Neural crest cell (in vitro differentiated cells): ENCODE measurements at places on chromosomes 7 and 10. TPM values are rescaled to one million over a fixed set of nuclear protein-coding genes. Genes with fewer than 3 reads are reported as not detected.

The SORCS1 gene
- 8.2 and 9.1 TPM in 2 replicates for total RNA-seq

The GIMAP2 gene
- total RNA-seq = not detected in 2 replicates

The CYP2W1 gene
- total RNA-seq = not detected in 2 replicates

The GARIN1A gene
- total RNA-seq = 1.8 and 1.9 TPM in 2 replicates

The SPACDR gene
- total RNA-seq = 1.0 and 1.4 TPM in 2 replicates

The CHN2 gene
- total RNA-seq = 15.4 and 15.9 TPM in 2 replicates

The TSPAN13 gene
- total RNA-seq = 36.7 and 37.3 TPM in 2 replicates

The PTF1A gene
- 0.16 TPM in 1 of 2 replicates, not detected in the other for total RNA-seq

The STEAP4 gene
- total RNA-seq = not detected in 2 replicates

The ABCB4 gene
- total RNA-seq = 5.8 and 6.7 TPM in 2 replicates

DNA sequence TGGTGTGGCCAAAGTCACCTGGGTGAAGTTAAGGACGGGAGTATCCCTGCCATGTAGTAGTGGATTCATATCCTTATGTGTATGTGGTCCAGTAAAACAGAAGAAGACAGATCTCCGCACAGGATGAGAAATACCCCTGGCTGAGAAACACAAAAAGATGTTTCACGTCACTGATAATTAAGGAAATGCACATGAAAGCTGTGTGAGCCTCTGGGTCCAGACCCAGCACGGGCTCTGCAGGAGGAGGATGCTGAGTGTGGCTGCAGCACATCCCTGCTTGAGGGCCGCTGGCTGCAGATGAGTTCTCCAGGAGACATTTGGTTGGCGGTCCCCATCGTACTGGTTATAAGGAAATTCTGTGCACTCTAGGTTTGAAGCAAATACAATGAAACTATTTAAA is 8.2 kb upstream of the SUN1 start:
- DNase-seq = no peak

DNA sequence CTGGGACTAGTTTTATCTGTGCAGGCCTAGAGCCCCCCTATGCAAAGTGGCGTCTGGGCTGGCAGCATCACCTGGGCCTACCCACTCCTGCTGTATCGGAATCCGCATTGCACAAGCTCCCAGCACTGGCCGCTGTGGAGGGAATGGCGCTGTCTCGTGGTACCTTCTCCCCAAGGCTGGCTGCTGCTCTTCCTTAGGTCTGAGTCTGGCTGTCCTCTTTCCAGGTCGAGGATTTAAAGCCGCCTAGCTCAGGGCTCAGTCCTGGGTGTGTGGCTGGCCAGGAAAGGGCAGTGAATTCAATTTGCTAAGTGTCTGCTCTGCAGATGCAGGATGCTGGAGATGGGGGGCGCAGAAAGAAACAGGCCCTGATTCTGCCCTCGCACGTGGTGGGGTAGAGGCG is 44.7 kb downstream of the MGMT start:
- no peak for DNase-seq

- DNase-seq = no peak
These were observed 25.8 kb downstream of the DOCK1 start for GRCh38 chr10:126930883-126931503.

GRCh38 chr7:134932707-134933370 is 53.5 kb upstream of the AGBL3 start:
- no peak for DNase-seq

- no peak for DNase-seq
These were observed 744.7 kb upstream of the GALNT17 start for GRCh38 chr7:70387217-70387616.

- no peak for DNase-seq
These were observed 48.6 kb downstream of the NCAPG2 start for GRCh38 chr7:158655931-158656441.

DNA sequence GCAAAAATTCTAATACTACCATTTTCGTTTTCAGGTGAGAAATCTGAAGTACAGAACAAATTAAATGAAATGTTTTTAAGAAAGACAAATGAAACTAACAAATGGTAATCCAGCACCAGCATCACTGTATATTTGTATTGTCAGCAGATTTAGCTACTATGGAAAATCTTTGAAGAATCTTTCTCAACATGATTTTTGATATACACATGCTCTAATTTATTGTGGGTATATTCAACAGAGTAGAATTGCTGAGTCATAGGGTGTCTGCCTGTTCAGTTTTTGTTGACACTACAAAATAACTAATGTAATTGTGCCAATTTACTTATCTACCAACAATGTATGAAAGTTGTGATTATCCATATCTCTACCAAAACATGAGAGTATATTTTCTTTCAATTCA is 437.6 kb downstream of the PCDH15 start:
- DNase-seq = no peak

- DNase-seq = no peak
These were observed 476.2 kb upstream of the FZD8 start for GRCh38 chr10:36118314-36118713.

DNA sequence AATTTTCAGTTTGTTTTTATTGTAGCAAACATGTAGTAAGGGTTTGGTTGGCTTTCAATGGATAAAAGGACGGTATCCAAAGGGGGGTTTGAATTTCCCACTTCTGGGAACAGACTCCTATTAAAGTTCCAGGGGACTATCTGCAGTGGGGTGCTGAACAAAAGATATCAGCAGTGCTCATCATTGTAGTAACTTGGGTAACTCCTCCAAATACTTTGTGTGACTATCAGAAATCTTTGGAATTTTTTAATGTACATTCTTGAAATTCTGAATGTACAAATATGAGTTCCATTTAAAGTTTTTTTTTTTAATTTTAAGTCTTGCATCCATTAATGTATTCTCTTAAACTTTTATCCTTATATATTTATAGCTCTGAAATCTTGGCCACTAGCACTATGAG is 42.1 kb downstream of the CYP51A1 start:
- no peak for DNase-seq

DNA sequence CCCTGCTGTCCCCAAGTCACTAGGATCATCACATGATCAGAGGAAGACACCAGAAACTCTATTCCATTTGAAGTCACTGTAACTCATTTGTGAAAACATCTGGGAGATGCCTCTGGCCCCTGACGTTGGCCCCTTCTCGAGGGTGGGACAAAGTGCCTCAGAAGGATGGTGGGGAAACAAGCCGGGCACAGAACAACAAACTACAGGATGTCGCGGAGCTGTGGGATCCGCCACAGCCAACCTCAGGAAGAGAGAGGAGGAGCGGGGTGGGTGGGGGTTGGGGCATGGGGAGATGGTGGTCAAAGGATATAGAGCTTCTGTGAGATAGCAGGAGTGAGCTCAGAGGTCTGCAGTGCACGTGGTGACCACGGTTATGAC is 265.6 kb upstream of the TCERG1L start:
- DNase-seq = no peak

DNA sequence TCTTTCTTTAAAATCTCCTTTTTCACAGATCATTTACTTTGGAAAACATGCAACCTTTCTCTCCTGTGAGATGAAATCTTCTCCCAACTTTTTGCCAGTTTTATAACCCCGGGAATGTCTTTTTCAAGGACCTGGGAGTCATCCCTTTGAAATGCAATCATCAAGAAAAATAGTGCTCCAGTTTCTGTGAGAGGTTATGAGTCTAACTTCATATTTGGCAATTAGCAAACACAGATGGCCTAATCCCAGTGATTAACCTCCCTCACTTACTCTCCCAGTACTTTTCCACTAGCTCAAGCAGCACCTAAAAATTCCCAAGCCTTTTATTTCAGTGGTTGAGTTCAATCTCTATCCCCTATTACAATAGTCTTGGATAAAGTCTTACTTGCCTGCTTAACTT is 185.8 kb upstream of the TMEM106B start:
- DNase-seq = no peak

DNA sequence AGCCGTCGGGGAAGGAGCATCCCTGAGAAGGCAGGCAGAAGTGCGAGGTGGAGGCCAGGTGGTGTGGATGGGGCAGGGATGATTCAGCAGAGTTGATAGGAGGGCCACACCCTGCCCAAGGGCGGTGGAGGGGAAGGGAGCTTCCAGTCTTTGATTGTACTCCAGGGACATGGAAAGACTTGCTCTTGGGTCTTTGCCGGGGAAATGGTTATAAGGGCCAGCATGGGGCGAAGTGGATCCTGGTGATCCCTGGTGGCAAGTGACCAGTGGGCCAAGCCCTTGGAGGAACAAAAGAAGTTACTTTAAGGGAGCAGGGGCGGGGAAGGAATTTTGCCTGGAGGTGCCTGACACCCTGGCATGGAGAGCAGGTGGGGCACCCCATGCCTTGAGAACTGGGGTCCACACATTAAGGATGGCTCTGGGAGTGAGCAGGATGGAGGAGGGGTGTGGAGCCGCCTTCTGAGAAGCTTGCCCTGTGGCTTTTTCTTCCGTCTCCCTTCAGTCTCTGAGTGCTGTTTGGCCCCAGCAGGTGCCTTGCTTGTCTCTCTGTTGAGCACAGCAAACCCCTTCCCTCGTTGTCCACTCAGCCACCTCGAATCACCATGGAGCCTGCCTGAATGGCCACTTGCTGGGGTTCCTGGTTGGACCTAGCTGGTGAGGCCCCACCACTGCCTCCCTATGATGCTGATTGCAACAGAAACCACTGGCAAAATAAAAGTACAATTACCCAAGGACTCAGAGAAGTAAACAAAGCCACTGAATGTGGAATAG is 83.9 kb downstream of the RAMP3 start:
- DNase-seq = no peak

GRCh38 chr10:28010821-28011220 is 11.9 kb upstream of the ODAD2 start:
- DNase-seq = no peak

DNA sequence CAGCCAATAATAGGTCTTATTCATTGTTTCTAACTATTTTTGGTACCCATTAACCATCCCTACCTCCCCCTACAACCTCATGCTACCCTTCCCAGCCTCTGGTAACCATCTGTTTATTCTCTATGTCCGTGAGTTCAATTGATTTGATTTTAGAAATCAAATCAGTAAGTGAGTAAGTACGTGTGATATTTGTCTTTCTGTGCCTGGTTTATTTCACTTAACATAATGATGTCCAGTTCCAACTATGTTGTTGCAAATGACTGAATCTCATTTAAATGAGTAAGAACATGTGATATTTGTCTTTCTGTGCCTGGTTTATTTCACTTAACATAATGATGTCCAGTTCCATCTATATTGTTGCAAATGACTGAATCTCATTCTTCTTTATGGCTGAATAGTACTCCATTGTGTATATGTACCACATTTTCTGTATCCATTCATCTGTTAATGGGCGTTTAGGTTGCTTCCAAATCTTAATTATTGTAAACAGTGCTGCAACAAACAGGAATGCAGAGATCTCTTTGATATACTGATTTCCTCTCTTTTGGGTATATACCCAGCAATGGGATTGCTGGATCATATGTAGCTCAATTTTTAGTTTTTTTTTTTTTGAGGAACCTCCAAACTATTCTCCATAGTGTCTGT is 49.7 kb upstream of the BICC1 start:
- no peak for DNase-seq

GRCh38 chr7:105849122-105849855 is 27.1 kb downstream of the ATXN7L1 start:
- DNase-seq = no peak

GRCh38 chr10:64286533-64286932 is 765.3 kb downstream of the REEP3 start:
- DNase-seq = no peak

DNA sequence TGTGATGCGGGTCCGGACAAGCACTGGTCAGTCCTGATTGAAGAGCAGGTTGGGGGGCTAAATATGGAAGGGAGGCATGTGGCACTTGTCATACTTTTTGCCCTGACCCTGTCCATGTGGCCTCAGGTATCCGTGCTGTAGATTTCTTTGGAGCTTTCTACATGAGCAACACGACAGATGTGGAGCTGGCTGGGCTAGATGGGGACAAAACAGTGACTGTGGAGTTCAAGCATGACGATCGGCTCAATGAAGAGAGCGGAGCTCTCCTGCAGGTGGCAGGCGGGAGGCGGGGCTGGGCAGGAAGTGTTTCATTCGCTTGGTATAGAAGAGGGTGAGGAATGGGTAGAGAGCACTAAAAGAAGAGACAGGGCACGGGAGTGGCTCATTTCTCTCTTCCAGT is 13.0 kb upstream of the CHCHD1 start:
- no peak for DNase-seq
